Spinal cord (tissue), 10 donors: ENCODE measurements at places on chromosomes 5 and 9.

DNA sequence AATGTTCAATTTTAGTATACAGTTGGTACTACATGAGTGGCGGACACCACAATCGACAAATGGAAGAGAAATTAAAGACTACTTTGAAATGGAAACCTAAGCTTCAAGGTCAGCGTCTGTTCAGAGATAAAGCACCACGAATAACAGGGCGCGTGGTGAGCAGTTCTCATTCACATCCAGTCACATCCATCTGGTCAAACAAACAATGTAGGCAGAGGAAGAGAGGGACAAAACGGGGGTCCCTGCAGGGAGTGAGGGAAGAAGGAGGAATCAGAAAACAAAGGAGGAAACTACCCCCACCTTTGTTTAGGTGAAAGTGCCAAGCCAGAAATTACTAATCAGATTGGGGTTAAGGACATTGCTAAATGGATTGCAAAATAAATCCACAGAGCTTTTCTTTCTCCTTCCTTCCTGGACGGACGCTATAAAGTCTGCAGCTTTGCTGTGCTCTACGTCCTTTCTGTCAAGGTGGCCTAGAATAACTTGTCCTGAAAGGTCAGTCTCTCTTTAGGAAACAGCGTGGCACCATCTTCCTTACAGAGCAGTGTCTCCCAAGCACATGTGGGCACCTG, 138.6 kb downstream of the ENTREP1 start:
- no peak for DNase-seq

GRCh38 chr9:135939351-135940265, 21.6 kb downstream of the UBAC1 start:
- no peak for DNase-seq

GRCh38 chr9:107700847-107701246, 211.3 kb upstream of the KLF4 start:
- DNase-seq: no peak

- no peak for DNase-seq
Observed at GRCh38 chr9:134947265-134947955, 29.7 kb upstream of the FCN1 start.

DNA sequence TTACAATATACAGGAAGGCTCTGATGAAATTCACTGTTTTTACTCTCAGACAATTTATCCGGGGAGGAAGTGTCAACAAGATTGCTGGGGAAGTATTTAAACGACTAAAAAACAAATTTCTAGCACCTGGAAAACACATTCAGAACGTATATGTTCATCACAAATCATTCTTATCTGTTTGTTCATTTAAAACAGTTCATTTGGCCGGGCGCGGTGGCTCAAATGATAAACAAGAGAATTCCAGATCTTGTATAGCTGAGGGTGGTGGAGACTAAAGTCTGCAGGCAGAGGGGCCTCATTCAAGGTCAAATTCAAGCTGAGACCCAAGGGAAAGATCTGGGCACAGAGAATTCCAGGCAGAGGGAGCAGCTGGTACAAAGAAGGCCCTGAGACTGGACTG, 90.0 kb downstream of the STK10 start:
- DNase-seq: no peak

GRCh38 chr5:94308442-94308841, 310.0 kb downstream of the KIAA0825 start:
- DNase-seq: no peak

GRCh38 chr5:124912638-124913328, 166.3 kb upstream of the ZNF608 start:
- no peak for DNase-seq

- DNase-seq: no peak
Observed at GRCh38 chr9:73006986-73007385, 54.1 kb upstream of the ALDH1A1 start.

GRCh38 chr5:14617441-14617840, 35.8 kb downstream of the OTULINL start:
- no peak for DNase-seq

- DNase-seq: no peak
Observed at GRCh38 chr5:3351581-3352442, 243.8 kb upstream of the IRX1 start.

GRCh38 chr5:59039296-59040023, 456.6 kb downstream of the RAB3C start:
- peak; percentile 57 for DNase-seq

DNA sequence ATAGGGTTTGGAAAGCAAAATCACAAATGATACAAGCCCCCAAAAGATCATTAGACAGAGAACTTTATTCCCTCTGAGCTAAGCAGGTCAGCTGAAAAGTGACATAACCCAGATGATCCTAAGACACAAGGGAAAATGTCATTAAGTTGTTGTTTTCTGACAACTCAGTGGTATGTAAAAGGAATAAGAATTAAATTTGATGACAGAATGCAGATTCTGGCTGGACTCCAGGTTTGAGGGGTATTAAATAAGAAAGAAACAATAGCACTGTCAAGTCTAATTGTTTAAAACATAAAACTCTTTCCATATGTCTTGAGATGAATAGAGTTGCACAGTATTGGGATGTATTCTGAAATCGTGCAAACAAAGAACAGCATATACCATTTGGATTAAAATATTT, 429.9 kb downstream of the CAAP1 start:
- no peak for DNase-seq

- no peak for DNase-seq
Observed at GRCh38 chr5:72347801-72348308, 27.7 kb downstream of the PTCD2 start.

DNA sequence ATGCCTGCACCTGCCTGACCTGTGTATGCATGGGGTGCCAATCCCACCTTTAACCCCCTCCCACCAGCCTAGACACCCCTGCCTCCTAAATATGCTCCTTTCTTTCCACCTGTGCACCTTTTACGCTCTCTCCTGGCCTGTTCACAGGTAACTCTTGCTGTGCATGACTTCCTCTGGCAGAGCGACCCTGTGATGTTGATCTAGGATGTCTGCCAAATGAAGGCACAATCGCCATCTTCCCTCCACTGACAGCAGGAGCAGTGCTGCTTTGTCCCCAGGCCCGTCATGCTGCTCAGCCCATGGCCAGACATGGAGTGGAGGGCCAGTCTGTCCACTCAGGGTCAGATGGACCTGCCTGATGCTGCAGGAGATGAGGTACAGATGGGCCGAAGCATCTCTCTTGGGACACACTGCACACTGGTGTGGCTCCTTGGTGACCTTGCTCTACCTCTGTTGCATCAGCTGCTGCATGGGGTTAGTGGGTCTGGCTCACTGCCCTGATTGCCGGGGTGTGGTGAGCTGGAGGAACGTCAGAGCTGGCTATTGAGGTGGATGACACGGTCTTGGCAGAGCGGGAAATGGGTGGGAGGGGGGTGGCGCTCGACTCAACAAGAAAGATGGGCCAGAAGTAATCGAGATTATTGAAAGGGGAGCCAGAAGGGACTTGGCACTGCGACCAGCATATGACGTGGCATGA, 101.7 kb upstream of the PITX1 start:
- no peak for DNase-seq

GRCh38 chr5:134527961-134528424, 2.5 kb downstream of the JADE2 start:
- no peak for DNase-seq
